ENCODE measurements at places on chromosomes 5 and 9.

GRCh38 chr9:77374266-77374665, 196.9 kb downstream of the VPS13A start:
- DNase-seq, result no peak

DNA sequence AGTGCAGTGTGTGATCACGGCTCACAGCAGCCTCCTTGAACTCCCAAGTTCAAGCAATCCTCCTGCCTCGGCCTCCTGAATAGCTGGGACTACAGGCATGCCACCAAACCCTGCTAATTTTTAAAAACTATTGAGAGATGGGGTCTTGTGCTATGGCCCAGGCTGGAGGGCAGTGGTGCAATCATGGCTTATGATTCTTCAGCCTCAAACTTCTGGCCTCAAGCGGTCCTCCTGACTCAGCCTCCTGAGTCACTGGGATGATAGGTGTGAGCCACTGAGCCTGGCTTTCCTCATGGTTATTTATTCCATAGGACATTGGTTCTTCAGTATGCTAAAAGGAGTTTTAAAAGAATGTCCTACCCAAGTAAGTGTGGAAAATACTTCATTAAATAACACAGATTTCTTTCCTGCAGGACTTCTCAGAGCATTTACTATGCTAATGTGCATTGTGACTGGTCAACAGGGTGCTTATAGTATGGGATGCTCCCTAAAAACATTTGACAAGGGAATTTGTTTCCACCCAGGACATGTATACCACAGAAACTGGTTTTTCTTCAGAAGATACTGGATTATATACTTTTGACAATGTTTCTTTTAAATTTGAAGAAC, 11.2 kb upstream of the NCS1 start:
- DNase-seq, result no peak

- DNase-seq, result no peak
Measured at GRCh38 chr9:87068177-87068840, 121.0 kb upstream of the GAS1 start.

- DNase-seq, result no peak
Measured at GRCh38 chr9:286071-286740, 71.5 kb downstream of the DOCK8 start.

DNA sequence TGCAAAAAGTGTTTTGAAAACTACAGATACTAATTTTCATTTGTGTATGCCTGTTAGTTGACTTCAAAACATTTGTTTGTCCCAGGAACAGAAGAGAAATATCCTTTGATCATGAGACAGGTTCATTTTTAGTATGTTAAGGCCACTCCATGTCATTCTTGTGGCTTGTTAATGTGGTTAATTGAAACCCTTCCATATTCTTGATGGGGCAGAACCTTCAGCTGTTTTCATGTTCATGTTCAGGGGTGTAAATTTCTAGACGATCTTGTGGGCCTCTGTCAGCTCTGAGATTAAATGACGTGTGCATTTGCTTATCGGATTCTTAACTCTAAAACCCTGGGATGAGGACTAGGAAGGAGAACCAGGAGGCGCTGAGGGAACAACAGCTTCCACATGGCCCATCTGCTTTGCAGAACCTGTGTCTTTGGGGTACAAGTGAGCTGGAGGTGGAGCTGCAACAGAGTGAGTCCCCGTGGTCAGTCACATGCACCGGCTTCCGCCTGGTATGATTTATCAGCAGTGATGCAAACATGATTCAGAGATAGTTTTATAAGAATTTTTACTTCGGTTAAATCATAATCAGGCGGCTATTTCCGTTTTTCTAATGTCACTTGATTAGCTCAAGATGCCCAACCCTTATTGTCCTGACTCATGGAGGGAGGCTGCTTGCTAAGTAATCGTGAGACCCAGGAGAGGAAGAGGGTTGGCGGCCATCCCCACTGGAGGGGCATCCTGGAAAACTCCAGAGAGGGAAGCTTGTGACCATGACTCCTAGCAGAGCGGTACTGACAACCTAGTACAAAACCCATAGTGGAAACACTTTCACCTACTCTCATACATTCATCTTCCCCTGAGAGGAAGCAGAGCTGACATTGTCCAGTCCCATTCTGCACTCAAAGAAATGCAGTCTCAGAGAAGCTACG, 138.4 kb downstream of the C9orf152 start:
- no peak for DNase-seq

GRCh38 chr5:149886060-149886459, 58.5 kb downstream of the PDE6A start:
- DNase-seq, result no peak

DNA sequence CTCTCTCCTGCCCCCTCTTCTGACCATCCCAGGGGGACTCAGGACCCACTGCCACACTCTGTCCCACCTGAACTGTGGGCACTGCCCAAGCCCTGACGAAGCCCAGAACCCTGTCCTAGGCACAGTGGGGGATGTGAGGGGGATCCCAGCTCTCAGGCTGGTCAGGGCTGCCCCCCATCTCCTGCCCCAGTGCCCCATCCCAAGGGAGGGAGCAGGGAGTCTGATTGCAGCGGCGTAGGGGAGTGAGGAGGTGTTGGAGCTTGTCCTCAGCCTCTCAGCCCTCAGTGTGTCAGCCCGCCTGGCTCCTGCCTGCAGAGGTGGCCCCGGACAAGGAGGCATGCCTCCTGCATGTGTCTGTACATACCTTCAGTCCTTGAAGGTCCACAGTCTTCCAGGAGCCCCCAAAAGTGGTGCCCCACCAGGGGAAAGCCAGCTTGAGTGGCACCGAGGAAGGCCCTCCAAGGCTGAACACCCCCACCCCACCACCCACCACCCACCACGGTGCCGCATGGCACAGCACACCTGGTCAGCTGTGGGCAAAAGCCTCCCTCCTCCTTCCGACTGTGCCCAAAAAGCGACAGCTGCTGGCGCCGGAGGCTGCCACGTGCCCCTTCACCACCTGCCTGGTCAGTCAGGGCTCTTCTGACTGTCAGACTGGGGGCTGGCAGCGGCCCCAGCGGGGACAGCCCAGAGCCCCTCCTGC, 930 bp downstream of the SARDH start:
- DNase-seq, result no peak

DNA sequence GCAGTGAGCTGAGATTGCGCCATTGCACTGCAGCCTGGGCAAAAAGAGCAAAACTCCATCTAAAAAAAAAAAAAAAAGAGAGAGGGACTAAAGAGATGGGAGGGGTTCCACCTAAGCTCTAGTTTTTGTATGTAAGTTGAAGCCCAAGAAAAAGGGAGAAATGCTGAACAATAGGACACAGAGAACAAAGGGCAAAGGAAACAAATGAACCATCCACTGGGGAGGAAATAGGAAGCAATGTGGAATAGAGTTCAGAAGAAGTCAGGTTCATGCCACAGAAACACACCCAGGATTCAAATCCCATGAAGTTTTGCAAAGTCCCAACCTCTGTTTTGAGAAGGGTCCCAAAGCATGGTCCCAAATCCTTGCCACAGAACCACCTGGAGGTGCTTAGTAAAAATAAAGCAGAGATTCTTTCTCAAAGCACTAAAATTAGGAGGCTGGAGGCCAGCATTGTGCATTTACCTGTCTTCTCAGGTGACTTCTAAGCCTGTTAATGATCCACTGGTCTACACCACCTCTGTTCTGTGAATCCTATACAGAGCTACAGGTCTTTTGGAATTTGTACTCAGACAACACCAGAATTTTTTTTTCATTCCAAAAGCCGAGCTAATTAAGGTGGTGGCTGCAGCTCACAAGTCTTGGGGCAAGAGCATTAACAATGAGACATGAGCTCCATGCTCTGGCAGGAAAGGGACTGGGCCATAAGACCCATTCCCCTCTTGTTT, 177.6 kb downstream of the DOCK8 start:
- no peak for DNase-seq

GRCh38 chr5:56003179-56003578, 8.4 kb upstream of the IL6ST start:
- no peak for DNase-seq

- peak; percentile 54 for DNase-seq
Measured at GRCh38 chr5:66307647-66308241, 163.6 kb downstream of the SREK1 start.

- no peak for DNase-seq
Measured at GRCh38 chr9:133342570-133342969, 5.4 kb downstream of the MED22 start.

DNA sequence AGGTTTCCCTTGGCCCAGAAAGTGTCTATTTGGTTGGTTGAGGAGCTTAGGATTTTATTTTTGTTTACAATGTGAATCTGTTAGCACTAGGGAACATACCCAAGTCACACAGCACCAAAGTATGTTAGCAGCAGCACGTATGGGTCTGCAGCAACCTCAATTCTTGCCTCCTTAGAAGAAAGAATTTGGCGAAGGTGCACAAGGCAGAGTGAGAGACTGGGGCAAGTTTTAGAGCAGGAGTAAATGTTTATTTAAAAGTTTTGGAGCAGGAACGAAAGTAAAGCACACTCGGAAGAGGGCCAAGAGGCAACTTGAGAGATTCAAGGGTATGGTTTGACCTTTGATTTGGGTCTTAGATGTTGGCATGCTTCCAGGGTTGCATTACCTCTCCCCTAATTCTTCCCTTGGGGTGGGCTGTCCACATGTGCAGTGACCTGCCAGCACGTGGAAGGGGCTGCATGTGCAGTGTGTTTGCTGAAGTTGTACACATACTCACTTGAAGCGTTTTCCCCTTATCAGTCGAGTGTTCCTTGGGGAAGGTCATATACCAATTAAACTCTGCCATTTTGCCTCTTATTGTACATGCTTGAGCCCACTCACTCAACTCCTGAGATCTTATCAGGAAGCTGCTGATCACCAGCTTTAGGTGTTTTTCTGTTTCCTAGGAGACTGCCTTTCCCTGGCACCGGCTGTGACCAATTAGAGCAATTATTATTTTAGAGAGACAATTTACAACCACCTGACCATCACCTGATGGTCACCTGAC, 64.9 kb upstream of the SHC3 start:
- DNase-seq, result no peak

DNA sequence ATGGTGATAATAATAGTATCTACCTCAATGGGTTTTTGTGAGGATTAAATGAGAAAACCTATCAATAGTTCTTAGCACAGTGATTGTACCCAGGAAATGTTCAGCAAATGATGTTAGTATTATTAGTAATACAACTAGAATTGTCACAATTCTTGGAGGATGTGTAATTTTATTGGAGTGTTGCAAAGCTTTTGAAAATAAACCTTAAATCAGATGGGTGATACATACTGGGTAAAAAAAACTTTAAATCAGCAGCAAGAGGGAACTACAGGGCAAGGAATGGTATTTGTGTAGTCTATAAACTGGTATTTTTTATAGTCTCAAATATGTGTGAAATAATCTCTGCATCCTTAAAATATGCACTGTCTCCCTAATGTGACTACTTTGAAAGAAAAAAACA, 371.6 kb downstream of the PIK3R1 start:
- DNase-seq, result no peak

- DNase-seq, result no peak
Measured at GRCh38 chr5:6182271-6182815, 196.0 kb downstream of the MED10 start.

DNA sequence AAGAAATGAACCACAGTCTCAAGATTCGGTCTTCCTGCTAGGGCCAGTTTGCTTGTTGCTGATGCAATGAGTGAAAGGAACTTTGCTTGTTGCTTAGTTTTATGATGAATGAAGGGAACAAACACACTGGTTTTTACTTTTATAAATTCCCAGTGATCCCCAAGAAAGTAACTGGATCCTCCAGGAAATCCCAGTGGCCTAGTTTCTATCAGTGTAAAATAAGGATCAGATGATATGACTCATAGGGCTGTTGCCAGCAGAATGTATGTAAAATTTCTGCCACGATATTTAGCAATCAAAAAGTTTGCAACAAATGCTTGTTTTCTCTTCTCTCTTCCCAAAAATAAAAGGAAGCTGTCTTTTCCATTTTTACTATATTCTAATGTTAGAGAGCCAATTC, 160.1 kb upstream of the CDKN2B start:
- DNase-seq, result no peak

DNA sequence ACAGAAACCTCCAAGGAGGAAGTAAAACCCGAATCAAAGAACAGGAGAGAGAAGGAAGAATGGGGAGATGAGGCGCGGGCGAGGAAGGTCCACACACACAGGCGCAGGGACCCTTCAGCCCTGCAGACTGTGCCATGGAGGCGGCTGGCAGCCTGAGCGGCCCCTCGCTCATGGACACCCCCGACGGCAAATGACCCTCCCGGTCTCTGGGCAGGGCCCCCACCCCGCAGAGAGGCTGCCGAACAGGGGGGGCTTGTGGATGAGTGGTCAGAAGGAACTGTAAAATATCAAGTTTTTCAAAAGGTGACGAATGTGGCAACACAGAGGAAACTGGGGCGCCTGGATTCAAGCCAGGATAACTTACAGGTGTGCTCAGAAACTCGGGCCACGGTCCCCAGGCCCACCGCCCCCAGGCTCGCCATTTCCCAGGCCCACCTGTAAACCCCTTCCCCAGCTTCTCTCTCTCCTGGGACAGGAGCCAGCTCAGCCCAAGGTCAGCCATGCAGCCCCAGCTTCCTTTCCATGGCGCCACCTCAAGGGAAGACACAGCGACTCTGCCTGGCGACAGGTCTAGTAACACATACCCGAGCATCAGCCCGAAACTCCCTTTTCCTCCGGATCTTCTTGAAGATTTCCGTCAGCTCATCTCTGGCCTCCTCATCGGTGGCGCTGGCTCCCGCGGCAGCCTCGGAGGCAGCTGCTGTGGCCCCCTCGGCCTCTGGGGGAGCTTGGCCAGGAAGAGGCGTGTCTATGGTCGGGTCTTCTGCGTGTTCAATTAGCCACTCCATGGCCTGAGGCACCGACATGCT, 16.5 kb downstream of the UBAC1 start:
- no peak for DNase-seq

- no peak for DNase-seq
Measured at GRCh38 chr9:104774831-104775573, 11.1 kb downstream of the NIPSNAP3B start.

DNA sequence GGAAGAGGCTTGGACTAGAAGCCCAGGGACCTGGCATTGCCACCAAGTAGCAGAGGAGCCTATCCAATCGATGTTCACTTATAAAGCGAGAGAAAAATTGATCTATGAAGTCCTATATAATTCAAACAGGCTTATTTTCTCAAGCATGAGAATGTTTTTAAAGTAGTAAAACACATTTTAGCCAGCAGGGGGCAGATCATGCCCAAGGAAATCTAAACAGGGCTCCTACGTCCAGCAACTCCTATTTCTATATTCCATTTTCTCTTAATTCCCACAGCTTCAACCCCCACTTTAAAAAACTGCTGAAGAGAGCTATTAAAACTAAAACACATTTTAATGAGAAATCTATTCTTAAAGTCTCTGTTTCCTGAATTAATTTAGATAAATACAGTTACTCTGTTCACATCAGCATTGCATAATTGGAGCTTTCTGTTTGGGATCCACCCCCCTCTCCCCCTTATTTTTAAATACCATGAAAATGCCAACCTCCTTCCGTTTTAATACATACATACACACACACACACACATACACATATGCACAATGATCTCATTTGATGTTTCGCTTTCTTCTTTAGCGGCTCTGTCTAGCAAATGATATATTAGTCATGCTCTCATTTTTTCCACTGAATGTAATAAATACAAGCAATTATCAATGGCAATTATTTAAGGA, 144.9 kb downstream of the MYO10 start:
- peak; percentile 70 for DNase-seq

DNA sequence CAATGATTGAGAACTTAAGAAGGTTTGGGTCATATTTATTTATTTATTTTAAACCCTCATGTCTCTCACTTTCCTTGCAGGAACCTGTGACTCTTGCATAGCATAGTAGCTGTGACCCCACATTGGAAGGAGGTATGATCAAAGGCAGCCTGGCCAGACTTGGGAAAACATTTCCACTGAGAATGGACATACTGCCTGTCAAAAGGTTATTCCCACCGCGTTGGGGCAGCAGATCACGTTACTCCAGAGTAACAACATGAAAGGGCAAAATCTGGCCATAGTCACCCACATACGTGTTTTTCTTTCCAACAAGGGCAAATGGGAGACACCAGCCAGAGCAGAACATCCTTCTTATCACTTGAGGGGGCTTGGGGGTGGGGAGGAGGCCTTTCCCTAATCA, 95.7 kb downstream of the ARL15 start:
- no peak for DNase-seq
